ENCODE measurements at places on chromosomes 11 and 22.

DNA sequence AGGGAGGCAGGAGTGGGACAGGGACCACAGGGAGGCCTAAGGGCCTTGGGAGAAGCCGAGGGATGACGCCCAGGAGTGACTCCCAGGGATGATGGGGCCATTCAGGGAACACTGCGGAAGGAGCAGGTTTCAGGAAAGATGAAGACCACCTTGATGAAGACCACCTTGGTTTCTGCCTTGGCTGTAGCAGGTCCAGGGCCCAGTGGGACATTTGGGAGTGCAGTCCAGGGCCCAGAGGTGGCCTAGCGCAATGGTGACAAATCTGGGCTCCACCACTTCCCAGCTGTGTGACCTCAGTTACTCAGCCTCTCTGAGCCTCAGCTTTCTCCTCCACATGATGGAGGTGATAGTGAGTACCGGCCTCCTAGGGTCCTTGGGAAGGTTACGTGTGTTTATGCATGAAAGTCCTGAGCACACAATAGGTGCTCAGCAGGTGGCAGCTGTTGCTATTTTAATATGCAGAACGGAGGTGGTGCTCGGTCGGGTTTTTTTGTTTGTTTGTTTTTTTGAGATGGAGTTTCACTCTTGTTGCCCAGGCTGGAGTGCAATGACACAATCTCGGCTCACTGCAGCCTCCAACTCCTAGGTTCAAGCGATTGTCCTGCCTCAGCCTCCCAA is 770 bp downstream of the TSGA10IP start:
- DNase-seq, result no peak

DNA sequence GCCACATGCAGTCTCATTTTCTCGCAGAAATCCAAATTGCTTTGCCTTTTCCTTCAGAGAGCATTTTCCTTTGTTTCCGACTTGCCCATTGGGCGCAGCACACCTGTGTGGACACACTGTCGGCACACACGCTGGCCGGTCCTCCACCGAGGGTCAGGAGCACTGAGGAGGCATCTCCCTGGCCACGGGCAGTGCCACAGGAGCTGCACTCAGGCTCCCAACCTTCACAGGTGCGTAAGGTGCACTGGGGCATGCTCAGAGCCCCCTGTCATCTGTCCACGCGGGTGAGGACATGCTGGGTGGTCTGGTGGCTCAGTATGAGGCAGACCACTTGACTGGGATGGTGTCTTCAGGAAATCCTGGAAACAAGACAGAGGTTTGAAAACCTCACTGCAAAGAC is 779.1 kb downstream of the BRD1 start:
- no peak for DNase-seq

GRCh38 chr11:93563857-93564256 is 20.7 kb upstream of the SMCO4 start:
- no peak for DNase-seq

DNA sequence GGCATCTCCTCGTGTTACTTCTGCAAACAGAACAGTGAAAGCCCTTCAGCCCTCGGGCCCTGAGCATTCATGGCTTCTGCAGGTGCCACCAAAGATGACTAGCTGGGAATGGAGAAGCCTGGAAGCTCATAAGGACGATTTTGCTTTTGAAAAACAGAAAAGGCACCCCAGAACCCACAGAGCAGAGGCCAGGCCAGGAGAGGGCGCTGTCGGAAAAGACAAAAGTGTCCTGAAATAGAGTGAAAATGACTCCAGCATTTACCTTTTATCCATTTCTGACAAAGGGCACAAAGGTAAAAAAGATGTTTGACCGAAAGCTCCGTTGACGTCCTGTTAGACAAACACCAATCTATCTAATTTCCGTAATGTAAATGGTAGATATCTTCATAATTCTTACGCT is 37.6 kb downstream of the ZNF195 start:
- DNase-seq, result no peak

GRCh38 chr22:40665312-40665711 is 14.0 kb upstream of the MCHR1 start:
- DNase-seq, result no peak

DNA sequence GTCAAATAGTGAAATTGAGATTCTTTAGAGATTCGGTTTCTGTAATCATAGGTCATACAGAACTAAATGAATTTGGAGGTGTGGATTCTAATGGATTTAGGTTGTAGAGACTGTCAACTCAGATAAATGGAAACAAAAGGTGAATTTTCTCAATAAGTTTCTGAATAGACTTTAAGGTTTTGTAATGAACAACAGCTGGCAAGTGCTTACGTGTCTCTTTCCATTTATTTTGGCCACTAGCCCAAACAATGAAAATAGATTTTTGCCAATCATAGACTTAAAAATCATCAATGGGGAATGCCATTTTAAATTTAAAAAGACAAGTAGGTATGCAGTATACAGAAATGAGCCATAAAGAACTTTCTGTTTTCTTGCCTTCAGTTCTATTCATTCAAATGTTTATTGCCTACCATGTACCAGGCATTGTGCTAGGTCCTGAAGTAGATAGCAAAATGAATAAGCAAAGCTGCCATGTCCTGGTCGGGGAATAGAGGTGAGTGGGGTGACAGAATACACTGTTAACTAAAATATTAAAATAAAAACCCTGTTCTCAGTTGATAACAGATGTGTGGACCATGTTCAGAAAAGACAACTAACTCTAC is 16.9 kb upstream of the TMEM135 start:
- DNase-seq, result no peak

- DNase-seq, result no peak
Observed at GRCh38 chr11:71410363-71410966, 37.7 kb downstream of the DHCR7 start.

All from cortex of kidney (tissue), 1 donor.